ENCODE measurements at places on chromosomes 2 and 18.

DNA sequence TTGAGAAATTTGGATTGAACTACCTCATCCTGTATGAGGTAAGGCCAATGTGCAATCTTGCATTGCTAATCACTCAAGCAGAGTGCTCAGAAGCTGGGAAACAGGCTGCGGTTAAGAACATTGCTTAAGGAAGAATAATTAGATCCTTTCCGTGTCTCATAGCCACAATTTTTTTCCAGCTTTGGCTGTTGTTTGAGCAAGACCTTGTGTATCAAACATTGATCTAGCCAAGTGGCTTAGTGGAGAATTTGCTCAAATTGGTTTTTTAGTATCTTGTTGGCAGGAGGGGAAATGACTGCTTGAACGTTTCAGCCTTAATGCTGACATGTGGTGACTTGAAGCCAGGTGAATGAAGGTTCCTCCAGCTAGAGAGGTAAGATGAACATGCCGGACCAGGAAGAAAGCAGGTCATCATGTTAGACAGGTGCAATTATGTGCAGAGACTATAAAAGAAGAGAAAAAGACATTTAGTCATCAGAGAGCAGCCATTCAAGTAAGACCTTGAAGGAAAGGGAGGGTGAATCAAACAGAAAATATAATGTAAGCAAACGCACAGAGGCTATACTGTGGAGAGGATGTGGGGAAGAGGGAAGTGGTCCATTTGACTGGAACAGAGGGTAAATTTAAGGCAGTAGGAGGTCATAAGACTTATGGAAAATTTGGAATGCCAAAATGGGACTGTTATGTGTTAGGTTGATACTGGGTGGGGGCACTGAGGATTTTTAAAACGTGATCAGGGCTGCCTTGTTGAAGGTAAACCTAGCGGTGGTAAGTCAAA, 98.9 kb upstream of the CYP1B1 start:
- peaks cover 3% of the 10 kb centered on the region for H3K36me3 ChIP-seq
- H3K27me3 ChIP-seq = peaks cover 42% of the 10 kb centered on the region
- H3K4me1 ChIP-seq = peaks cover 2% of the 10 kb centered on the region
- peak overlapping the region; percentile 19 for H3K4me3 ChIP-seq

DNA sequence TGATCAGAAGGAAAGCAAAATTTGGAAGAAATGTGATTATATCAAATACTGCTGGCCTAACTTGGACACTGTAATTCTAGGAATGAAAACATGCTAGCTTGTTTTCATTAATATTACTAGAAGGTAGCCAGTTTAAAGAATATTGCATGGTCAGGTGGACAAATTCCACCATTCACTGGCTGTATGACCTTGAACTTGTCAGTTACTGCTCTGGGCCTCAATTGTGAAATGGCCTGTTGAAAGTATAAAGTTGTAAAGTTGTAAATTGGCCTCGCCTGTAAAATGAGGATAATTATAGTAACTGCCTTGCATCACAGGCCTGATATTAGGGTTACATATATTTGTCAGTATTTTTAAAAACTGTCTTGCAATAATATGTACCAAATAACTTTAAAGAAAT, 398.4 kb upstream of the CHST9 start:
- H3K4me1 ChIP-seq = no peaks in the 10 kb centered on the region
- no peak overlapping the region for H3K4me3 ChIP-seq
- no peaks in the 10 kb centered on the region for H3K27me3 ChIP-seq
- DNase-seq = no peak
- no peak overlapping the region for H3K27ac ChIP-seq

- peaks cover 5% of the 10 kb centered on the region for H3K36me3 ChIP-seq
- H3K4me1 ChIP-seq = no peaks in the 10 kb centered on the region
- H3K4me3 ChIP-seq = no peak overlapping the region
- H3K27me3 ChIP-seq = peaks cover 55% of the 10 kb centered on the region
Observed at GRCh38 chr2:38201784-38202183, 125.8 kb upstream of the CYP1B1 start.

DNA sequence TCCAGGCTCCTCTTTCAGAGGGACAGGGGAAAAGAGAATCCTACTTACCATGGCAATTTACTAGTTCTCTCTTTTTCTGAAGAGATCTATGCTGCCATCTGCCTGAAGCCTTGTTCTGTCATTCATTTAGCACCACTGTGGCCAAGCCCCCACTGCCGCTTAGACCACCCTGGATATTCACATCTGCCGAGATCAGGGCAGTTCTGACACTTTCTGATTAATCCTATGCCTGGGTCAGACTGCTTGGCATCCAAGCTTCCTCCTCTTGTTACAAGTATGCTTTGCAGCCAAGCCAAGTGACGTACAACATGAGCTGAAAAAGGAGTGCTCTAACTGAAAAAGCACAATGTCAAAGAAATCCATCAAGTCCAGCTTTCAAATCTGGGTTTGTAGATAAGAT, 332.6 kb downstream of the SUCLG1 start:
- no peak overlapping the region for H3K4me3 ChIP-seq
- peaks cover 23% of the 10 kb centered on the region for H3K27me3 ChIP-seq
- H3K36me3 ChIP-seq = peaks cover 2% of the 10 kb centered on the region
- DNase-seq = no peak
- H3K4me1 ChIP-seq = no peaks in the 10 kb centered on the region

- no peaks in the 10 kb centered on the region for H3K27me3 ChIP-seq
- DNase-seq = no peak
- no peak overlapping the region for H3K27ac ChIP-seq
- no peaks in the 10 kb centered on the region for H3K4me1 ChIP-seq
- no peaks in the 10 kb centered on the region for H3K36me3 ChIP-seq
- no peak overlapping the region for H3K4me3 ChIP-seq
Observed at GRCh38 chr2:160753331-160753654, 259.7 kb upstream of the RBMS1 start.

- H3K27ac ChIP-seq = no peak overlapping the region
- no peak overlapping the region for H3K4me3 ChIP-seq
- H3K27me3 ChIP-seq = no peaks in the 10 kb centered on the region
- peaks cover 3% of the 10 kb centered on the region for H3K36me3 ChIP-seq
- H3K4me1 ChIP-seq = peaks cover 7% of the 10 kb centered on the region
Observed at GRCh38 chr18:79353267-79353666, 42.5 kb upstream of the NFATC1 start.

DNA sequence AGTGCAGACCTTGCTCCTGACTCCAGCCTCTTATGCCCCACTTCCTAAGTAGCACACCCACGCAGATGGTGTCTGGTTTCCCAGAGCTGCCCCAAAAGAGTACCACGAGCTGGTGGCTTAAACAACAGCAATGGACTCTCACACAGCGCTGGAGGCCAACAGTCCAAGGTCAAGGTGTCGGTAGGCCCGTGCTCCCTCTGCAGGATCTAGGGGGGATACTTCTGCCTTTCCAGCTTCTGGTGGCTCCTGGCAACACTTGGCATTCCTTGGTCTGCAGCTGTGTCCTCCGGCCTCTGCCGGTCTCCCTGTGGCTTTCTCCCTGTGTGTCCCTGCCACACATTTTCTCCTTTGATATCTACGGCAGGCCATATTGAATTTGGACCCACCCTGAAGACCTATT, 99.0 kb downstream of the TSHZ1 start:
- H3K4me1 ChIP-seq = no peaks in the 10 kb centered on the region
- peaks cover 3% of the 10 kb centered on the region for H3K36me3 ChIP-seq
- DNase-seq = no peak
- H3K27me3 ChIP-seq = peaks cover 6% of the 10 kb centered on the region
- no peak overlapping the region for H3K27ac ChIP-seq

GRCh38 chr2:20551260-20551944, 99.5 kb downstream of the HS1BP3 start:
- H3K27ac ChIP-seq = no peak overlapping the region
- no peaks in the 10 kb centered on the region for H3K27me3 ChIP-seq
- no peaks in the 10 kb centered on the region for H3K4me1 ChIP-seq
- H3K36me3 ChIP-seq = no peaks in the 10 kb centered on the region
- no peak for DNase-seq

DNA sequence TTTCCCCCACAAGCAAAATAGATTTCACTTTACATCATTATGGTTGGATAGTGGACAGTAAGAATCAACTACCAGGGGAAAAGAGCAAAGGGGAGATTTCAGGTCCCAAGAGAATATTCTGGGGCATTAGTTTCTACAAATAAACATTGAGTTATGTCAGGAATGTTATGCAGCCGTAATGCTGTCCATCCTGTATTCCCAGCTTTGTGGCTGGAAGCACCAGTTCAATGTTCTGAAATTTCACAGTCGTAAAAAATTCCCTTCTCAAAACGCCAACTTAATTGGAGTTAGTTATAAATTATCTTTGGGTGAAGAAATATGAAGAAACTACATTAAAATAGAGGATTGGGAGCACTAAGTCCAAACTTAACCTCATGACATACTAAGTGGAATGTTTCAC, 141.5 kb upstream of the FIGN start:
- H3K27ac ChIP-seq = no peak overlapping the region
- no peaks in the 10 kb centered on the region for H3K4me1 ChIP-seq
- no peaks in the 10 kb centered on the region for H3K27me3 ChIP-seq
- no peaks in the 10 kb centered on the region for H3K36me3 ChIP-seq
- H3K4me3 ChIP-seq = no peak overlapping the region

DNA sequence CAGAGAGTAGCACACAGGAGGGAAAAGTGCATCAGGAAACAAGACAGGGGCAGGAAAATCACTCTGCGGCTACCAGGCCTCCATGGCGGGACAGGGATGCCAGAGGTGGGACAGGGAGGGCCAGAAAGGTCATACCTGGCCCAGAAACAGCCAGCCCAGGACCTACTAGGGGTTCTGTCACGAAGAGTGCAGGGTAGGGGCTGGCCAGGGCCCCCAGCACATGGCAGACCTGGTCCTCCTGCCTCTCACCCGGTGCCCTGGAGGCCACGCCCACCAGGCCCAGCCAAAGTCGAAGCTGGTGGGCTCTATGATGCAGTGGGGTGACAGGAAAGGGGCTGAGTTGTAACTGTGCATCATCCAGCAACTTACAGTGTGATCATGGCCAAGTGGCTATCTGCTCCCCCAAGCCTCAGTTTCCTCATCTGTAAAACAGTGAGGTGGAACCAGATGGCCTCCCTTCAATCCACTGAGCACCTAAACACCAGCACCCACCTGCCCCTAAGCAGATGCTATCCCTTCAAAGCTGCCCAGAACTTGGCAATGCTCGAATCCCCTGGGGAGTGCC, 10.6 kb downstream of the CYP26B1 start:
- no peak overlapping the region for H3K4me3 ChIP-seq
- H3K27me3 ChIP-seq = peaks cover 30% of the 10 kb centered on the region
- peaks cover 3% of the 10 kb centered on the region for H3K4me1 ChIP-seq
- no peak for DNase-seq

- peaks cover 14% of the 10 kb centered on the region for H3K36me3 ChIP-seq
- no peaks in the 10 kb centered on the region for H3K27me3 ChIP-seq
- no peak overlapping the region for H3K4me3 ChIP-seq
- DNase-seq = no peak
Observed at GRCh38 chr2:222622910-222623309, 33.0 kb downstream of the FARSB start.

DNA sequence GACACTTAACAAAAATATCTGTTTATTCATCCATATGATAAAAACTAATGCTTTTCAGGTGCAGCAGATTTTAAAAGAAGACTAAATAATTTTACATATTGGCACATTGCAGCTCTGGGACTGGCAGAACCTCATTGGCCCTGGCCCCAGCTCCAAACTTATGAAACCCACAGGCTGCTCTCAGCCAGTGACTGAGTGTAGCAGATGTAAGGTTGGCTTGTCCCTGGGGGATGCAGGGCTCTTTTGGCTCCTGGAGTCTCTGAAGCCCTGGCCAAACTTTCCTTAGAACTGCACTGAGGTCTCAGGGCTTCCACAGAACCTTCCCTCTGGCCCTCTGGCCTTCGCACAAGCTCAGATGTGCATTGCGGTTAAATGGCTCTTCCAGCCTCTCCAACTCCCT, 725.0 kb upstream of the SOX11 start:
- no peaks in the 10 kb centered on the region for H3K27me3 ChIP-seq
- no peak overlapping the region for H3K4me3 ChIP-seq
- DNase-seq = no peak
- H3K4me1 ChIP-seq = no peaks in the 10 kb centered on the region

DNA sequence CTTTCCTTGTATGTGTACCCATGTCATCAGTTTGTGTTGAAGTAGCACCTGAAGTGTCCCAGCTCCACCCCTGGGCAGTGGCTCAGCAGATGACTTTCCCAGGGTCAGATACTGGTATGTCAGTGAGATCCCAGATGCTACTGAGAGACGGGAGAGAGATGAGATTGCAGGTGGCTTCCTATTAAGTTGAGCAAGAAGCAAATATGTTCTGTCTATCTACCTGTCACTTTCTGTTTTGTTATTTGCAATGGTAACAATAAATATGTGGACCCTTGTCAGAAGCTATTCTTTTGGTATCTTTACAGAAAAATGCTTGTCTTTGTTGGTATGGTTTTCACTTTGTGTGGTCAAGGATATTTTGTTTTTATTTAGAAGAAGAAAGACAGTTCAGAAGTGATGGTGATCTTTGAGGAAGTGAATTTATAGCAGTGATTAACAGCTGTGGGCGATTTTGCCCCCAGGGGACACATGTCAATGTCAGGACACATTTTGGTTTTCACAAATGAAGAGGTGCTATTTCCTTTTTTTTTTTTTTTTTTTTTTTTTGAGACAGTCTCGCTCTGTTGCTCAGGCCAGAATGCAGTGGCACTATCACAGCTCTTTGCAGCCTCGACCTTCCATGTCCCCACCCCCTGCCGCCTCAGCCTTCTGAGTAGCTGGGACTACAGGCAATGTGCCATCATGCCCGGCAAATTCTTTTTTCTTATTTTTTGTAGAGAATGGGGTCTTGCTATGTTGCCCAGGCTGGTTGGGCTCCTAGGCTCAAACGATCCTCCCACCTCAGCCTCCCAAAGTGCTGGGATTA, 21.4 kb downstream of the MGAT5 start:
- peak overlapping the region; percentile 74 for H3K27ac ChIP-seq
- no peaks in the 10 kb centered on the region for H3K27me3 ChIP-seq
- peaks cover 8% of the 10 kb centered on the region for H3K36me3 ChIP-seq
- no peak for DNase-seq
- H3K4me1 ChIP-seq = peaks cover 52% of the 10 kb centered on the region

- DNase-seq = no peak
- no peak overlapping the region for H3K4me3 ChIP-seq
- H3K4me1 ChIP-seq = no peaks in the 10 kb centered on the region
- peaks cover 38% of the 10 kb centered on the region for H3K27me3 ChIP-seq
- peaks cover 3% of the 10 kb centered on the region for H3K36me3 ChIP-seq
- H3K27ac ChIP-seq = no peak overlapping the region
Observed at GRCh38 chr2:200756618-200757321, 54.9 kb upstream of the BZW1 start.

DNA sequence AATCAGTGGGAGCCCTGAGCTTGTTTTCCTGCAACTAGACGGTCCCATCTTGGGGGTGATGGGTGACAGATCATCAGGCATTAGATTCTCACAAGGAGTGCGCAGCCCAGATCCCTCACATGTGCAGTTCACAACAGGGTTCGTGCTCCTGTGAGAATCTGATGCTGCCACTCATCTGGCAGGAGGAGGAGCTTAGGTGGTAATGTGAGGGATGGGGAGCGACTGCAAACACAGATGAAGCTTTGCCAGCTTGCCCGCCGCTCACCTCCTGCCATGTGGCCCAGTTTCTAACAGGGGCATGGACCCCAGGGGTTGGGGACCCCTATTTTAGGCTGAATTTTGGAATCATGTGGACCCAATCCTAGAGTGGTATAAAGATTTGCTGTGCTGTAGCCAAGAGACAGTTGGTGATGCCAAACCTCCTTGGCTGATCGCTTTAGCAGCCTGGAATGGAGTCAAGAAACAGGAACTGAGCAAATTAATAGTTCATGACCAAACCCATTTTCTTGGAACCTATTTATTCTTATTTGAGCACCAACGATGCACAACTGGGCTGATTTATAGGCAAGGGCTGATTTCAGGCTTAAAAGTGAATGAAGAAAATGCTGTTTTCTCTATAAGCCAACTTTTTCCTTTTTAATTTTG, 25.7 kb downstream of the LPIN1 start:
- H3K4me1 ChIP-seq = peaks cover 24% of the 10 kb centered on the region
- H3K27ac ChIP-seq = no peak overlapping the region
- H3K27me3 ChIP-seq = no peaks in the 10 kb centered on the region
- no peak for DNase-seq

Measured in T-helper 17 cell (primary cell).